ENCODE measurements at places on chromosomes 5 and 9.

- no peak for DNase-seq
Measured at GRCh38 chr5:81969226-81969625, 2.6 kb upstream of the ATG10 start.

DNA sequence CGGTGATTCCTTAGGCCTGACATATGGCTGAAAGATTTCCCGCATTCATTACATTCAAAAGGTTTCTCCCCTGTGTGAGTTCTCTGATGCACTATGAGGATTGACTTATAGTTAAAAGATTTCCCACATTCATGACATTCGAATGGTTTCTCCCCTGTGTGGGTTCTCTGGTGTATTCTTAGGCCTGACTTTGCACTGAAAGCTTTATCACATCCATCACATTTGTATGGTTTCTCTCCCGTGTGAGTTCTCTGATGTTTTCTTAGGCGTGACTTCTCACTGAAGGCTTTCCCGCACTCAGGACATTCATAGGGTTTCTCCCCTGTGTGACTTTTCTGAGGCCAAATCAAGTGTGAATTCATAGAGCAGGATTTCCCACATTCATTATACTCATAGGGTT lies 35.8 kb downstream of the ZNF782 start:
- no peak for DNase-seq

- no peak for DNase-seq
Measured at GRCh38 chr5:31106691-31107090, 86.8 kb upstream of the CDH6 start.

- DNase-seq, result no peak
Measured at GRCh38 chr5:10726179-10726912, 34.7 kb downstream of the DAP start.

DNA sequence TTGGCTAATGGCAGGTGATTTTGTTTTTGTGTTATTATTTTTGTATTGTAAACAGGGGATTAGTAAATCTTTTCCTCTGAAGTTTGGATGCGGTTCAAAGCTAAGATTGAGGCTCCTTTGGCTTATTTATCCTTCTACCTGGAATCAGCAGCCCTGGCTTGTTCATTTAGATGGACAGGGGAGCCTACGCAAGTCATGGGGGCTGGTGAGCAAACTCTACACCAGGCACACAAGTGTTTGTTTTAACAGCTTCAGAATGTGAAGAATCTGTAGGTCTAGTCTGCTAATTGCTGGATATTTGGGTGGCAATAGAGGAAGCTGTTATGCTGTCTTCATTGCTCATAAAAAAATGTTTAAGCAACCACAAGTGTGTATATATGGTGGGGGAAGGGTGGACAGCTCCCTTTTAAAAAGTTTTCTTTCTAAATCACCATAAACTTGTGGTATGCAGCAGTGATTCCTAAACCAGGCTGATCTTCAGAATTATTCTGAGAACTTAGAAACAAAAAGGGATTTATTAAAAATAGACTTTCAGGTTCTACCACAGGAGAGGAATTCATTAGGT lies 20.7 kb downstream of the ZNF462 start:
- DNase-seq, result no peak

DNA sequence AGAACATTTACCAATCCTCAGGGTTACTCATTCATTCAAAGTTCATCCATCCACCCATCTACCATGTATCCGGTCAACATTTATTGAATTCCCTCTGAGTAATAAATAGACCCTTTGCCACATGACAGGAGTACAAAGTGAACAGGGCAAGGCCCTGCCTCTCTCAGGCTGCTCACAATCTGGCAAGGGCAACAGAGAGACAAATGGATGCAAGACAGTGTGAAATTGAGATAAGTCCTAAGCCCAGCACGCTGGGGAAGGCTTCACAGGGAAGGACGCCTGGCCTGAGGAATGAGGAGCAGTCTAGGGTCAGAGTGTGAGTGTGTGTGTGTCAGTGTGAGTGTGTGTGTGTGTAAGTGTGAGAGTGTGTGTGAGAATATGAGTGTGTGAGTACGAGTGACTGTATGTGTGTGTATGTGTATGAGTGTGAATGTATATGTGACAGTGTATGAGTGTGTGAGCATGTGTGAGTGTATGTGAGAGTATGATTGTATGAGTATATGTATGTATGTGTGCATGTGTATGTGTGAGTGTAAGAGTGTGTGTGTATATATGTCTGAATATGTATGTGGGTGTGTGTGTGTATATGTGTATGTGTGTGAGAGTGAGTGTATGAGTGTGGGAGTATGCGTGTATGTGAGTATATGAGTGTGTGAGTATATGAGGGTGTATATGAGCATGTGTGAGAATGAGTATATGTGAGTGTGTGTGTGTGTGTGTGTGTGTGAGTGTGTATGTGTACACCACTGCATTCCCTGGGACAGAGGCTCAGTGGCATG lies 145.6 kb downstream of the FSTL4 start:
- no peak for DNase-seq

GRCh38 chr5:13251623-13252376 lies 692.7 kb downstream of the DNAH5 start:
- DNase-seq, result no peak

- DNase-seq, result no peak
Measured at GRCh38 chr5:160001457-160001856, 7.5 kb upstream of the TTC1 start.

GRCh38 chr5:9415091-9415490 lies 130.8 kb downstream of the SEMA5A start:
- DNase-seq, result no peak

DNA sequence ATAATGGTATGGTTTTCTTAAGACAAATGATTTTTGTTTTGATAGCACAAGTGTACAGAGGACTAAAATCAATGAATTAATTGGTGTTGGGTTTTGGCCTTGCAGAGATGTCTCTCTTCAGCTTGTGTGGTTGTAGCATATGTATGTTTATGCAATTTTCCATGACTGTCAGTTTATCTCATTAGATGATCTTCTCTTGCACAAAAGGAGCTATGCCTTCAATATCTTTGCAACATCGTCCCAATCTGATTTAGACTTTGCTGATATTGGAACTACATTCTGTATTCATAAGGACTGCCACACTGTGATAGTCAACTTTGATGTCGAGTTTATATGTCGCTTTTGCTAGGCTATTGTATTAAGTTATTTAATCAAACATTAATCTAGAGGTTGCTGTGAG lies 140.0 kb upstream of the TAF11L2 start:
- no peak for DNase-seq

GRCh38 chr9:92097997-92098482 lies 17.2 kb downstream of the SPTLC1 start:
- no peak for DNase-seq

GRCh38 chr5:171984748-171985419 lies 21.6 kb downstream of the FBXW11 start:
- no peak for DNase-seq

DNA sequence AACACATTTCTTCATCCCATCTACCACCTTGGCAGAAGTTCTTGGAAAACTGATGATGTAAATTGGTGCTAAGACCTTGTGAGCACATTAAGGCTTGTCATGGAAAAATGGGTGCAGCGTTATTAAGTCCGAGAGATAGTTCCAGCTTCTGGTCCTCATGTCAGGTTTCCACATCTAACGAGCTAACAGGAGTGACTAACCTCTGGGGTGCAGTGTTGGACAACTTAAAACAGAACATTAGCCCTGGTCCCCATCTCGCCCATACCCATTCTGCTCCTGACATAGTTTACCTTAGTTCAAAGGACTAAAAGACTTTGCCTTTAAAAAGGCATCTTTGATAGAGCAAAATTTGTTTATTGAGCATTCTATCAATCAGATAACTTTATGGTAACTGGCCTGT lies 128.0 kb downstream of the SLC1A3 start:
- DNase-seq, result no peak

DNA sequence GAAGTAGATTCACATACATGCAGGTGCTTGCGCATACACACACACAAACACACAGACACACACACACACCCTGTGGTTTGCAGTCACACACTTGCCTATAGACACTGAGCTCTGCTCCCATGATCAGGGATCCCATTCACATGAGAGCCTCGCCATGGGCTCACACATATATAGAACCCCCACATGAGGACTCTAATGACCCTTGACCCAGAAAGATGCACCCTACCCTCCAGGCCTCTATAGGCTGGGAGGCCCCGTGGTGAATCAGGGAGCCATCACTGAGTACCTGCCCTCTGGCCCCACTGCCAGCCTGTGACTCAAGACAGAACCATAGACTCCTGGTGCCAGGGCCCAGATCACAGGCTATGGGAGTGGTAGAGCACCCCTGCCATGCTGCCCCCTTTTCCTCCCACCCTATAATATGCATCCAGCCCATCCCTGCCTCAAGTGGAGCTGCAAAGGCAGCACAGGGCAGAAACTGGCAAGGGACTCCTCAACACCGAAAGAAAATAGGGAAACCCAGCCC lies 3.3 kb upstream of the AQP3 start:
- no peak for DNase-seq

DNA sequence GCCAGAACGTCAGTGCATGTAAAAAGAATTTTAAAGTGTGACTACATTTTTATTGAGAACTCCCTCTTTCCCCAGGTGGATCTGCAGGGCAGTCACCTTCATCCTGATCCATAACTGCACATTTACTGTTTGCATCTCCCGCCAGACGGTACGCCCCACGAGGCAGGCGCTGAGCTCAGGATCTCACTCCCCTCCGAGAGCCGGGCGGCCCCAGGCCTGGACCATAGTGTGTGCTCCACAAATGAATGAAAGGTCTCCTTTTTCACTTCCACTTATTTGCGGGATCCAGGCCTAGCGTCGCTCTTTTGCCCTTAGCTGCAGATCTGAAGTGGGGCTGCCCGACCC lies 378 bp downstream of the DROSHA start:
- no peak for DNase-seq

DNA sequence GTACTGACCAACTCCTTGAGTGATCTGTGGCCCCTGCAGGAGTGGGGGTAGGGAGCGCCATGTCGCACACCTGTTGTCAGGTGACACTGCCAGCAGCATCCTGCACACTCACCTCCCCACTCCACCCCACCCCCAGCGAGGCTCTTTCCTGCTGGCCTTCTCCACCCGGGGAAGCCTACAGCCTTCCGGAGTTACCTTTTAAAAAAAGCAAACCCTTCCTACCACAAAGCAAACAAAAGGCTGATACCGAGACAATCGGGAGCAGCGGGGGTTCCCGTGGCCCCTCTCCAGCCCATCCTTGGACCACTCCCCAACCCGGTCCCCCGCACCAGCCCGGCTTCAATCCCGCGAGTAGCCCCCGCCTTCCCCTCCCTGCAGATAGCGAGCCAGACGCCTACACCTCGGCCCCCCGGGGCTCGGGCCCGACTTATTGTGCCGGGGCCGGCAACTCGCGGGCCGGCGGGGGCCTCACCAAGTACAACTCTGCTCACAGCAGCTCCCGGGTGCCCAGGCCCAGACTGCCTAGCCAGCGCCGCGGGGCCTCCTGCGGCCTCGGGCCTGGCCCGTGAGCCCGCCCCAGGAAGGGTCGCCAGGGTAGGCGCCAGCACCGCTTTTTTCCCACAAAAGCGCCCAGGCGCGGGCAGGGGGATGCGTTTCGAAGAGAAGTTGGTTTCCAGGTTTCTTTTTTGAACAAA lies 724 bp downstream of the MACROH2A1 start:
- peak; percentile 13 for DNase-seq

GRCh38 chr5:94969174-94969573 lies 315.7 kb downstream of the MCTP1 start:
- no peak for DNase-seq

DNA sequence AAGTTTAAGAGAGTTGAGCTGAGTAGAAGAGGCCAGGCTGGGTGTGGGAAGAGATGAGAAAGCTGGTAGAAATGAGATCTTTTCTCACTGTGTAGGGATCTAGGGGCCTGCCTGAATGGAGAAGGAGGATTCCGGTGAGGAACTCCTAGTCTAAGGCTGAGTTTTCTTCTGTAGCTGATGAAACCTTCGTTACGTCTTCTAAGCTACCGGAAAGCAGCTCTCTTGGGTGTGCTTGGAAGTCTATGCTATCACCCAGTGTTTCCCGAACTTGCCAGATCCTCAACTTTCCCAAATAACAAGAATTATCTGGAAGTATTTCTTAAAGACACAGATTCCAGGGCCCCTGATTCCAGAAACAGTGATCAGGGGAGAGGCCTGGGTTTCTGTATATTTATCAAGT lies 55.4 kb upstream of the TNFSF15 start:
- DNase-seq, result no peak

DNA sequence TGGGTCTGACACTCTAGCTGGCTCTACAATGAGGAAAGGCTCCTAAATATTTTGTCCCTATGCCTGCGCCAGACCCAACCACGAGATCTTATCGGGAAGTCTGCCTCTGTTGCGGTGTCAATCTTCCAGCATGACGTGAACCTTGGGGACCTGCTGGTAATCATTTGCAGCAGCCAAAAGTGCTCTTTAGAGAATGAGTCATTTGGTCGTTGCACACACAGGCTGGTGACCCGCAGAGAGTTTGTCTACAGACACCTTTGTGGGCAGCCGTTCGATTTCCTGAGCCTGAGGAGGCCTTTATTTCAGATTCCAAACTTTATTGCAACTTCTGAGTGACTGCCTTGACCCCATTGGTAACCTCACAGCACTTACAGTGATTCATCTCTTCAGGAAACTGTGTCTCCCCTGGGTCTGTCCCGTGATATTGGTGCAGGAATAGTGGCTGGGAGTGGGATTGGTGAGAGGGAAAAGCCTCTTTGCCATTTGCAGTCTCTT lies 326.1 kb downstream of the NSG2 start:
- DNase-seq, result no peak

DNA sequence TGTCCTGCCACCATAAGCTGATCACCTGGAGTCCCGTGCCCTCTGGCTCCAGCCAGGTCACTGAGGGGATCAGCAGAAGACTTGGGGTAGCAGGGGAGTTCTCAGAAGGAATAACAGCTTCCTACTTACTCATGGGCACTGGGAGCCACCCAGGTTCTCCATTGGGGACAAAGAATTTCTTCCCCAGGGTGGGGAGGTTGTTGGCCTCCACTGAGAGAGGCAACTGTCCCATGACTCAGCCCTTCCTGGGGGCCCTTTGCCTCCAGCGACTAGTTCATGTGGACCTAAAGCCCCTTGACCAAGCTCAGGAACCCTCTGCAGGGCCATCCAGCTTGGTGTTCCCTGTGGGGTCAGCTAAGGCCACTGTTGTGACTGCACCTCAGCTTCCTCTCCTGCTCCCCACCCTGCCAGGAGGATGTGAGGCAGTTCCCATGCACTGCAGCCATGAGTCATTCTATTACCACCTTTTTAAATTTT lies 175.0 kb downstream of the AUH start:
- DNase-seq, result no peak

DNA sequence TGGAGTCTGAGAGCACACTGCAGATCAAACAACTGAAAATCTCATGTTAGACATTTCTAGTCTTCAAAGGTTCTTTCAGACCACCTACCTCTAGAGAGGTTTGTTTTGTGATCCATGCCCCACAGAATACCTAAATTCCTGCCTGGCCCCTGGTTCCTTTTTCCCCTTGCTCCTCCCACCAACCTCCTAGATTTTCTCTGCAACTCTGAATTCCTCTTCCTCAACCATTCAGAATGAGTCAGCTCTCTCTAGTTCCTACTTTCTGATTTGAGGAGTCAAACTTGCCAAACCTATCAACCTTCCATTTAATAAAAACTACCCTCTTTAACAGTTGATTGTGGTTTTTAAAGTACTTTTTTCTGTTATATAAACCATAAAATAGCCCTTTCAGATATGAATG lies 83.2 kb upstream of the ZNF462 start:
- DNase-seq, result no peak

Data from stimulated activated CD4-positive, alpha-beta T cell treated with anti-CD3 and anti-CD28 coated beads, Interleukin-15, amount 100 ng/mL, for 1 hour (primary cell).